Stimulated activated CD8-positive, alpha-beta memory T cell treated with anti-CD3 and anti-CD28 coated beads, Interleukin-2, amount 100 ng/mL, for 48 hours (primary cell): ENCODE measurements at places on chromosomes 16 and 17.

- no peak for DNase-seq
Measured at GRCh38 chr17:19905502-19905901, 37.8 kb upstream of the ULK2 start.

DNA sequence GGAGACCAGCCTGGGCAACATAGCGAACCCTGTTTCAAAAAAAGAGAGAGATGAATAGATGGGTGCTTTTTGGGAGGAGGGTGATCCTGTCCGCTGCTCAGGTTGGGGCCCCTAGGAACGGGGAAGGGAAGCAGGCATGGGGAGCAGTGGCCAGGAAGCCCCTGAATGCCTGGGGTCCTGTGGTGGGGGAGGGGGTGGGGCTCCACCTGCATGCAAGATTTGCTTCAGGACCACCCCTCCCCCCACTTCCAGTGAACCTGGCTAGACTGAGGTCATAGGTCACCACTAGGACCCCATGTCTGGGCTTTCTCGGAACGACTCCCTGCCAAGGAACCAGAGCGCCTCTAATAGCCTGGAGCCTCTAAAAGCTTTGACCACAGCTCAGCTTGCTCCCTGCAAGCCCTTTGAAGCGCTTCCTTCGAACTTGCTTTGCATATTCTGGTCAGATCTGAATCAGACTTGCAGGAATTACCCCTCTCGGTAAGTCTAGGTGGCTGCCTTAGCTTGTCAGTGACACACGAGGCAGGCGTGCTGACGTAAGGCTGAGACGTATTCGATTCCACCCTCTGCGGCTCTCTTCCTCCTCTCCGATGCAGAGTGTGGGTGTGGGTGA is 3.7 kb downstream of the SOCS3 start:
- peak; percentile 72 for DNase-seq

DNA sequence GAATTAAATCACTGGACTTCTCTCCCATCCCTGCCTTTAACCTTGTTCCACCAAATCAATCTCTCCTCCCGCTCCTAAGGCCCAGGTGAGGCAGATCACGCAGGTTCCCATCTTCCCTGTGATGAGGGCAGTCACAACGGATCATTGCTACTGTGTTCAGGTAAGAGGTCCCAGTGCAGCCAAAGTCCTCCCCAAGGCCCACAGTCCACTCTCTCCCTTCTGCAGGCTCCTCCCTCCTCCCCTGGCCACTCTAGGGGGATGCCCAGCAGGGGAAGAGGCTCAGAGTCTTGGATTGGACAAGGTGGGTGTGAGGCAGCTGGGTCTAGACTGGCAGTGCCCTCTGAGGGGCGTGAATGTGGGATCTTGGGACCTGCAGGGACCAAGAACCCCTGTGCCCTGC is 2.6 kb upstream of the ADGRG3 start:
- no peak for DNase-seq

GRCh38 chr16:10849736-10850477 is 27.1 kb upstream of the CIITA start:
- no peak for DNase-seq

DNA sequence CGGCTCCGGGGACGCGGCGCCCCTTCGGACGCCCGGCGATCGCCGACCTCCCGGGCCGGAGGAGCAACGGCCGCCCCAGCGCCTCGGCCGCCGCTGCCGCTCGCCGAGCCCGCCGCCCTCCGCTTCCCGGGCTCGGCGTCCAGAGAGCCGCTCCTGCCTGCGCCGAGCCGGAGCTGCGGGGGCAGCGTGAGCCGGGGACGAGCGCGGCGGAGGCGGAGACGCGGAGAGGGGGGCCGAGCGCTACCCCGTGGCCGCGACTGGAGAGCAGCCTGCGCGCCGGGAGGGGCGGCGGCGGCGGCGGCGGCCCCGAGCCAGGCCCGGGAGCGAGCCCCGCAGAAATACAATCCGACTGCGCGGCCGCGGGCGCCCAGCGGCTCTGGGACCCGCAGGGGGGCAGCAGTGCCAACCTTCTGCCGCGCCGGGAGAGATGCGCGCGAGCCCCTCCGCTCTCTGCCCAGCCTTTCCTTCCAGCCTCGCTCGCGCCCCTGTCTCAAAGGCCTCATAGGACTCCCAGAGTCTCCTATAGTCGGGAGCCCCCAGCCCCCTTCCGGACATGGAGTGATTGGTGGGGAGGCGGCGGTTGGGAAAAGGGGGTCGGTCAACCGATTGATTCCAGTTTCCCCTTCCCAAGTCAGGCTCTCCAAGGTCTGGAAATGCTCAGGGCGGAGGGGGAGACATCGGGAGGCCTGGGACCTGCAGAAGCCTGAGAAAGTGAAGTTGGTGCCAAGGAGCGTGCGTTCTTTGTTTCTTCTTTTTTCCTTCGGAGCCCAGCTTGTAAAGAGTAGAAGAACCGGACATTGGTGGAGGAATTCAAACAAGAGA is 1.0 kb upstream of the SDK2 start:
- no peak for DNase-seq

DNA sequence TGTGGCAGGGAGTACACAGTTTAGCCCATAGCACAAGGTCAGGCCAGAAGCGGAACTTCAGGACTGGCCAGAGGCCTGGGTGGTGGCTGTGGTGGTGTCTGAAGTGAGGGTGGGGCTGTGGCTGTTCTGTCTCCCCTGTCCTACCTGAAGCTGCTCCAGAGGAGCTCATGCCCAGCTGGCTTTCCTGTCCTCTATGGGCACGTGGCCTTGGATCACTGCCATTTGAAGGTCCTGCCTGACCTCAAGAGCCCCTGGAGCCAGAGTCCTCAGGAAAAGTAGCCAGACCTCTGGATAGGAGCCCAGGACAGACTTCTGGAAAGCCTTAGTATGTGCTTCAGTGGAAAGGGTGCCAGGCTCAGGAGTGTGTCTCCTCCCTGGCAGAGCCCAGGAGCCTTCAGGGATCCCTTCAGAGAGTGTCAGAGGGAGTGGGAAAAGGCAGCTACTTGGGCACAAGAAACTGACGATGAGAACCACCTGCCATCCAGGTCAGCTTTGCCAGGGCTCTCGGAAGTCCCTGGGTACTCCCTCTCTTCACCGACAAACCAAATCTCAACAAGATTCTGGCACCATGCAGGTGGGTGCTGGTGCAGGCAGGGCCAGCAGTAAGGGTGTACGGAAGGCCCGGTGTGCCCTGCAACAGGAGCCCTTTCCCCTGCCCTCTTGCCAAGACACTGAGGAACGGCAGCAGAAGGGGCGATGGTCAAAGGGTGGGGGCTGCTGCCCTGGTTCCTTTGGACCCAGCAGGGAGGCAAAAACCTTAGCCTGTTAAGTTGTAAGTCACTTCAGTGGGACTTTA is 153.7 kb downstream of the NTN1 start:
- DNase-seq = no peak

DNA sequence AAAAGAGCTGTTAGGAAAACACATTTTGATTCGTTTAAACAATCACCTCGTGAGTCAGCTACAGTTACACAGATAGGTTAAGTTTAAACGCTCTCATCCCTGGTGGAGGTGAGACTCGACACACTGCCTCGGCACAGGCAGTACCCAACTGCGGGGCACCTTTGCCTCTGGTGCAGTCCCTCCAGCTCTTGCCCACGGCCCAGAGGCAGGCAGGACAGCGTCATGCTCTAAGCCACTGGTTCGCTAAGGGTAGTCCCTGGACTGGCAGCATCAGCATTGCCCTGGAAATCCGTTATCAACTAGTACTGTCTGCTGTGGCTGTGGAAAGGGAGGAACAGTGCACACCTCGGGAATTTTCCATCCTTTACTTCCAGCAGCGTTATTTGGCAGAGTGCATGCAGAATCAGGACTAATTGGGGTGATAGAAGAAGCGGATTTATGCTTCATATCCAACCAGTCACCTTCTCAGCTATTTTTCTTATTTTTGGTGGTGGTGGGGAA is 3.7 kb upstream of the PIK3R6 start:
- DNase-seq = no peak

GRCh38 chr16:89167425-89167941 is 4.1 kb upstream of the CDH15 start:
- DNase-seq = peak; percentile 90

DNA sequence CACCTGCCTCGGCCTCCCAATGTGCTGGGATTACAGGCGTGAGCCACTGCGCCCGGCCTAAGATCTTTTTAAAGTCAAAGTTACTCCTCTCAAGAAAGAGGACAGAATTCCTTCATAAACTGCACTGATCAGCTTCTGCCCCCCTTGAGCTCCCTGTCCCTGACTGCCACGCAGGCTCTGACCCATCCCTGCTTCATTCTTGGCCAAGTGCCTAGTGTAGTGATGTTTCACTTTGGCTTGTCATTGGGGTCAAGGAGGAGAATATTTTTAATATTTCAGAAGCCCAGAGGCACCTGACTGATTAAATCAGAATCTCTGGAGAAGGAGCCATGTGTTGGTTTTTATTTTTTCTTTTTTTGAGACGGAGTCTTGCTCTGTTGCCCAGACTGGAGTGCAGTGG is 9.1 kb downstream of the MRM1 start:
- no peak for DNase-seq

- DNase-seq = no peak
Measured at GRCh38 chr17:77304051-77304745, 163.4 kb downstream of the SEC14L1 start.

- DNase-seq = no peak
Measured at GRCh38 chr16:71350821-71351557, 7.5 kb upstream of the CALB2 start.

DNA sequence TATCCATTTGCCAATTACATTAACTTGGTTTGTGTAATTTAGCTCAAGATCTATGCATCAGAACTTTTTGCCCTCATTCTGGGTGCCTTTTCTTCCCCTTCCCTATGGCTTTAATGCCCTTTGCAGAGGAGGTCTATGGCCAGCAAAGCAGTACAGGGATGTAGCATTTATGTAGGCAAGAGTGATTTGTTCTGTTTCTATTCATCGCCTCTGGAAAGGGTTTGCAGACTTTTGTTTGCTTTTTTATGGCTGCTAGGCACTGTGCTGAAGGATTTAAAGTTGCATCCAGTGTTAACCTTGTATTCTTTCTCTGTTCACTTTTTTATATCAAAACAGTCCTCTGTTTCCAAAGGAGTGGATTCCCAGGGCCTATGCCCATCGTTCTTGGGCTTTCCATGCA is 78.0 kb downstream of the ANKFN1 start:
- no peak for DNase-seq

DNA sequence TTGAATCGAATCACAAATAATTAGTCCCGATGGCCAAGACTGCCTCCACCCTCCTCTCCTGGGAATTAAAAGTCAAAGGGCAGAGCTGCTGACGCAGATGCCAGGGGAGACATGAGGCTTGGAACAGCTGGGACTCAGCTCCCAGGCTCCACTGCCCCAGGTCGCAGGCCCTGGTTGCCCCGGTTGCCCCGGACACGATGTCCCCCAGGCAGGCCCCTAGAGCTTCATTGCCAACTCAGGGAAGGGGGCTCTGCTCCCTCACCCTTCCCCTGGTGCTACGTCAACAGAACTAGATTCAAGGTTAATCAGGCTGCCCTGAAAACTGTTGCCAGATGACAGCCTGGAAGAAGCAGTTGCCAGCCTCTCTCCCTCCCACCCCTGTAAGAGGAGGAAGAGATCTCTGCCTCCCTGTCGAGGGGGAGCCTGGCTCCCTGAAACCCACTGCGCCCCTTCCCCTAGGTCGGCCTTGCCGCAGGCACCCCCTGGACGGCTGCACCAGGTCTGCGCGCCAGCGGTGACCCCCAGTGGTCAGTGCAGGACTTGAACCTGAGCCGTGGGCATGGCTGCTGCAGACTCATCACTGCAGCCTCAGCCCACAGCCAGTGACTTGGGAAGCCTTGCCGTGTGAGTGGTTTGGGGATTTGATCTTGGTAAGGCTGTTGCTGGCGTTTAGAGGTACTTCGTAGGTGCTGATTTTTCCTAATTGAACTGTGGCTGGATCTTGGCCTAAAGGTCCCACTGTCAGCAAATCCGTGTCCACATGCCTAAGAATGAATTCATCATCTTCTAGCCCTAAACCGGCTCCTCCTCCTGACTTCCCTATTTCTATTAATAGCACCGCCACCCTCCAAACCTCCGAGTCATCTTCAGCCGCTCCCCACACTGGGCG is 84.1 kb upstream of the TOB1 start:
- no peak for DNase-seq

DNA sequence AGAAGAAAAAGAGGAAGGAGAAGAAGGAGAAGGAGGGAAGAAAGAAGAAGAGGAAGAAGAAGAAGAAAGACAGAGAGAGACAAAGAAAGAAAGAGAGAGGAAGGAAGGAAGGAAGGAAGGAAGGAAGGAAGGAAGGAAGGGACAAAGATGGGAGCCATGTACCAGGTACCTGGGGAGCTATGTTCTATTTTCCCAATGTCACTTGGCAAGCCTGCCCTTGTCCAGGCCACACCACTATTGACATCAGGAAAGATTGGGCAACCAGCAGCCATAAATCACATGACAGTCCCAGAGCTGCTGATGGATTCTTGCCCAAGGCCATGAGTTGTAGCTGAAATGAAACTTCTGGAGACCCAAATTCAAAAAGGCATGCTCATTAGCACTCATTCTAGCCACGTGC is 2.7 kb upstream of the CES1 start:
- DNase-seq = no peak

DNA sequence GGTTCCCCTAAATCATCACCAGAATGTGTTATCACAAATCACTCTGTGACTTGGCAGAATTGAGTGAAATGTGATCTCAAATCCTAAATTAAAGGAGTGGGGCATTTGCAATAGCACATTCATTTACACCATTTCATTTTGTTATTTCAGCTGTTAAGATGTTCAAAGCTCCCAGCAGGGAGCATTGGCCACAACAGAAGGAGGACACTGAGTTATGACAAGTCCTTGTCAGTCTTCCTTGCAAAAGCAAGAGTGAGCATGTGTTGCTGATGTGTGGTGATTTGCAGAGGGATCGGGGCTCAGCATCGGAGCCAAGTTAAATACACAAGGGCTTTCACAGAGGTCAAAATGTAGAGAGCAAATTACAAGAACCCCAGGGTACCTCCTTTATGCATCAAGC is 372.2 kb upstream of the CDH5 start:
- DNase-seq = no peak

- no peak for DNase-seq
Measured at GRCh38 chr17:4584101-4584916, at the start of gene SMTNL2. Gene SMTNL2 (plus strand): TSS chr17:4584529. CDS start chr17:4584606, 77 bp downstream.
